MCF 10A (cell line): ENCODE measurements at places on chromosomes 3 and 15. TPM values are rescaled to one million over a fixed set of nuclear protein-coding genes. Genes with fewer than 3 reads are reported as not detected.

DNA sequence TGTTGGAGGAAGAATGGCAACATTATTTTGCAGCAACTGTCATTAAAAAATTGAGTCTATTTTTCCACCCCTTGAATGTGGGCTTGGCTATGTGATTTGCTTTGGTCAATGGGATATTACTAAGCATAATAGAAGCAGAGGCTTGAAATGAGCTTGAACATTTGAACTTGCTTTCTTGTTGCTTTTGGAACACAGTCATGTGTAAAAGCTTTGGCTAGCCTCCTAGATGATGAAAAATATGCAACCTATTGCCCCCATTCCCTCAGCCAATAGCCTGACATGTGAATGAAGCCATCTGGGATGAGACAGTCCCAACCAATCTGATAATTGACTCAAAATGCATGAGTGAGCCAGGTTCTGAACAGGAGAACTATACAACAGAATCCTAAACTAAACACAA, 78.4 kb downstream of the PLSCR2 start:
- DNase-seq, result peak; percentile 60

- DNase-seq, result no peak
These were observed 147.1 kb upstream of the ICE2 start for GRCh38 chr15:60626051-60626450.

Gene TTC21A
- total RNA-seq, result 2.1 and 5.4 TPM in 2 replicates

GRCh38 chr3:186598108-186598784, 14.6 kb upstream of the AHSG start:
- peak; percentile 57 for DNase-seq

DNA sequence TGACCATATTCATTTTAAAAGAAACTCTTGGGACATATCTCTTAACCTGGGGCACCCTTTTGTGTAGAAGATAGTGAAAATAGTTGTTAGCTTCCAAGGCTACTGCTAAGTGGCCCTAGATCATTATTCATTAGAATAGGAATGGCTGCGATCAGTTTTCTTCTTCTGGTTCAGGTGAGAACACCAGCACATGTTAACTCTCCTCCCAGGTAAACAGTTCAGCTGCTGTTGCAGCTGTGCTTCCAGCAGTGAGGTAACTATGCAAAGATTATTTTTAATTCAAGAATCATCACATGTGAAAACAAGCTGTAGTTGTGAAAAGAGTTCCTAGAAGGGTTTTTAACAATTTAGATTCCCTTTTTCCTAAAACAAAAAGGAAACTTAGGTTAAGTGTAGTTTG, 43.3 kb downstream of the ZPLD1 start:
- no peak for DNase-seq

GRCh38 chr3:126646674-126647073, 8.2 kb downstream of the TXNRD3 start:
- DNase-seq, result no peak
